ENCODE measurements at places on chromosomes 4 and X.

DNA sequence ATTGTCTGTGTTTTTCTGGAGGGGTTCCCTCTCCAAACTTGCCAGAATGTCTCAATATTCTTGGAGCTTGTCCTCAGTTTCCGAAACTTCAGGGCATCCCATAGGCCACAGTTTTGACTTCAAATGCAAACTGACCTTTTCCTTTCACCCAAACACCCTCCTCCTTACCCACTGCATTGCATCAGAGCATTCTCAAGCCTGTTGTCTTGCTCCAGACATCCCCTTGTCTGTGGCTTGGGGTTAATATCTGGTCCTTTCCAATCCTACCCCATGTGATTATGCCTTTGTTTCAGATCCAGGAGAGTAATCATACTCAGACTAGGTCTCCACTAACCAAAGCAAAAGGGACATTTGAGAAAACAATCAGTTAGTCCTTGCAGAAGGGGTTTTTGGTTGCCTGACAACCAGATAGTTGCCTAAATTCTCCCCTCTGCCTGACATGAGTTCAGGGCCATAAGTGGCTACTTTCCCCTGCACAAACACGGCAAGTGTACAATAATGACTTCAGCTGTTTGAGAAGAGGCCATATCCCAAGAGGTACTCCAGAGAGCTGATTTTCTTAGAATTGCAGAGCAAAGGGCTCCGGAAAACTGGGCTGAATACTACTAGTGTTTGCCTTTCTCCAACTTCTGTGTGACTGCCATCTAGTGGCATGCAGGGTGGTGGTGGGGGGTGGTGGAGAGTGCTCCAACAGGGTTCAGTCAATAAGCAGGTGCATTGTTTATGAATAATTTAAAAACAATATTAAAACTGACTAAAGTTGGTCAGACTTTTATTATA, 130.2 kb downstream of the CHRDL1 start:
- DNase-seq: no peak

DNA sequence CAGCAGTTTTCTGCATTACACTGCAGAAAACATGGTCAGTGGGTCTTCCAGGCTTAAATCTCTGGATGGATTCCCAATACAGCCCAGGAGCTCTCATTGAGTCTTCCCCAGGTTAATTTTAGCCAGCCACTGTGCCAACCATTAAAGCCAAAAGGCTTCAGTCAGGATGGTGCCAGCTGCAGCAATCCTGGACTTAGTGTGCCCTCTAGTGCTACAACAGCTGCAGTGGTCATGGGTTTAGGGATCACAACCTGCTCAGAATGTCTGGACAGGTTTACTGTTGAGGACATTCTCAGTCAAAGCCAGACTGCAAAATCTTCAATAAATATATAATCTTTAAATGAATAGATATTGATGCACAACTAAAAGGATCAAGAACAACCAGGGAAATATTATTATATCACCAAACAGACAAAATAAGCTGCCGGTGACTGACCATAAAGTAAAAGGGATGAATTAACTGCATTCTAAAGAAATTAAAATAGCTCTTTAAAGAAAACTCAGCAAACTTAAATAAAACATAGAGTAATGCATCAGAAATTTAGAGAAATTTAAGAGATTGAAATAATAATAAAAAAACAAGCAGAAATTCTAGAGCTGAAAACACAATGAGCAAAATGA, 639.9 kb downstream of the SPOCK3 start:
- DNase-seq: no peak

DNA sequence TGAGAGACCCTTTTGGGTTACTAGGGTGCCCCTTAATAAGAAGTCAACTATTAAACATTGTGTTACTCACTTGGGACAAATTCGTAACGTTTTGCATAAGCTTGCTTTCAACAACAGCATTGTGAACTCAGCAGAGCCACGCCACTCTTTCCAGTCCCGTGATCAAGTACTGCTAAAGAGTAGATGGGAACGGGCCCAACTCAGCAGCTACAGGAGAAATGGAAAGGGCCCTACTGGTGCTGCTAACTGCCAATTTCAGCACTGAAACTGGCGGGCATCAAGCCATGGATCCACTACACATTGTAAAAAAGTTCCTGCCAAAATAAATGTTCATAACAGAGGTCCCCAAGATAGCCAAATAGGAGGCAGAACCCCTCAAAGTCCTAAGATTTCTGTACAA, 19.0 kb upstream of the DHX15 start:
- DNase-seq: no peak

DNA sequence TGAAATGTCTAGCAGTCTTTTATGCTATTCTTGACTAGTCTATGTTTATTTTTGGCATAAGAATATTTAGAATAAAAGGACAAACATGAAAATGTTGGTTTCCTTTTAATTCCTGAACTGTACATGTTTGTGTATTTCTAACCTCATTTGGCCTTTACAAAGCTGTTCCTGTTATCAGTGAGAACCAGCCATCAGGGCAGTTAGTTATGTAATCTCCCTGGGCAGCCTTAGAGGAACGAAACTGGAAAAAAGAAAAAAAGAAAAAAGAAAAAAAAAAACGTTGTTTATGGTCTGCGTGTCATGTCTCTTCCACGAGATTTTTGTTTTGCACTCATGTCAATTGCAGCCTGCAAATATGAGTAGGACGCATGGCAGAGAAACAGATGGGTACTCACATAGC, 193.7 kb downstream of the MAGEB5 start:
- DNase-seq: no peak

- DNase-seq: no peak
Measured at GRCh38 chr4:141636082-141636770, at the start of gene IL15. IL15 (plus strand) TSS chr4:141636583; CDS start chr4:141719465, 82,882 bp downstream.

- peak; percentile 38 for DNase-seq
Measured at GRCh38 chr4:151865312-151865711, 104.5 kb upstream of the GATB start.

DNA sequence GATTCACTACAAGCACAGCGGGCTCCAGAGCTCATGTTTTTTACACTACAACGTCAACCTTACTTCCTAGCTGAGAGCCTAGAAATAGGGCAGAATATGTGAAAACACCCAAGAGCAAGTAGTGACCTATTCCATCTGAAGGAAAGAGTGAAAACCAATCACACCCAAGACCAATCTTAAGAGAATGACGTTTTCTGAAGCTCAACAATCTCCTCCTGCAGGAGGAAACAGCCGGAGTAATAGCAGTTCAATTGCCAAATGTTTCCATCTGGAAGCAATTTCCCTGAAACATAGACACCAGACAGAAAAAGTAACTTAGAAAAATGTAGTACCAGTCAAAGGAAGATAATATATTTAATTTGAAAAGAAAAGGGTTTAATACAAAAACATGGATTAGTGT, 142.4 kb downstream of the ANXA5 start:
- no peak for DNase-seq

- DNase-seq: no peak
Measured at GRCh38 chr4:72817012-72817411, 248.0 kb upstream of the ADAMTS3 start.

- DNase-seq: no peak
Measured at GRCh38 chrX:143854006-143854405, 29.9 kb upstream of the UBE2NL start.

- no peak for DNase-seq
Measured at GRCh38 chr4:168082379-168082778, 10.0 kb upstream of the ANXA10 start.

DNA sequence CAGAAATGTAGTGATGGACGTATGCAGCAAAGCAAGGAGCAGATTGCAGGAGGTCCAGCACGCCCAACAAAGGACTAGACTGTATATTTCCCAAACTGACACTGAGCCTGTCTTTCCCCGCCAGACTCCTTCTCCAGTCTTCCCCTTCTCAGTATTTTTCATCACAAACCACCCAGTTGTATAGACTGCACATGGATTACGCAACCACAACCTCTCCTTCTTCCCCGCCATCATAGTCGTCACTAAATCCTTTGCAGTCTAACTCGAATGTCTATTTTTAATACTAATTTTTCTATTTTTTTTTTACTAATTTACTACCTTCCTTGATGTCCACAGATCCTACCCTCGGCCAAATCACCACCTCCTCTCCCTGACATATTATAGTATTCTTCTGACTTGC, 105.4 kb downstream of the MTNR1A start:
- no peak for DNase-seq

DNA sequence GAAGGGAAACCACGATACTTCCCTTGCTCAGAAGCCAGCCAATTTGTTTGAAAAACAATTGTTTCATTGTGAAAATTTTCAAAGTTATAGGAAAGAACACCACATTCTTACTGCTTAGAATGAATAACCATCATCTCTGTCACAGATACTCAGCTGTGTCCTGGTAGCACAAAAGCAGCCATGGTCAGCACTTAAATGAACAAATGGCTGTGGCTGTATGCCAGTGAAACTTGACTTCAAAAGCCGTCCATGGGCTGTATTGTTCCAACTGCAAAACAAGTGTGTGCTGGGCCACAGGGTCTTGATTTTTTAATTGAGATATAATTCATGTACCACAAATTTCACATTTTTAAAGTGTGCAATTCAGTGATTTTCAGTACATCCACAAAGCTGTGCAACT, 19.6 kb downstream of the NSDHL start:
- DNase-seq: no peak
